AG08395 (cell line): ENCODE measurements at places on chromosomes 11 and 22.

GRCh38 chr22:42180349-42180842 is 49.8 kb upstream of the CYP2D6 start:
- no peak for DNase-seq

- DNase-seq = no peak
Measured at GRCh38 chr22:32545801-32546200, 71.2 kb downstream of the FBXO7 start.

DNA sequence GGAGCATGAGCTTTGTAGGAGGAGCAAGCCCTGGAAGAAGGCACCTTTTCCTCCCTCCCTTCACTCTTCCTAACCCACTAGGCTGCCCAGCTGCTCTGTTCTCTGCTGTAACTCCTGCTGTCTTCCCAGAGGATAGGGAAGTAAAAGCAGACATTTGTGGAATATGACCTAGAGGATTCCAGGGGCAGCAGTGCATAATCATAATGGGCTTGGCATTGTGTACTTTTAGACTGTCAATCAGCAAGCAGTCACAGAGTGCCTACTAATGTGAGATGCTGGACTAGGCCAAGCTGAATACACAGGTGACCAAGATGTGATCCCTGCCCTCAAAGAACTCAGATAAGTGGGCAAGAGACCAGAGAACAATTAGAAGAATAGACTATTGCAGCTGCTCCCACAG is 133.0 kb downstream of the NAV2 start:
- DNase-seq = no peak

- no peak for DNase-seq
Measured at GRCh38 chr11:129163714-129164164, 28.4 kb downstream of the ARHGAP32 start.

GRCh38 chr11:60932605-60933356 is 8.5 kb downstream of the TMEM132A start:
- DNase-seq = no peak

DNA sequence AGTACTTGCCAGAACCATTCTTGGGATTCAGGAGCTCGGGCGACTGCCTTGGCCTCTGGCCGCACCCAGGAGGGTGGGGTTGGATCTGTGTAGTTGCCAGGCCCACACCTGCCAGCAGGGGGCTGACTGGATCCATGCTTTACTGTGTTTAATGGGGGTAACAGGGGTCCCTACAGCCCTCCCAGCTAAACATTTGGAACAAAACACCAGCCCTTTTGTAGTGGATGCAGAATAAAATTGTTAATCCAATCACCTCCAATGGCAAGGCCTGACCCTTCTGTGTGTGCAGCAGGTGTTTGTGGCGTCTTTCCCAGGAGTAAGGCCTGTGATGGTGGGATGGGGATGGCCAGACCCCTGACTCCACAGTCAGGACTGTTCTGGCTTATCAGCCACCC is 22.5 kb downstream of the SUN2 start:
- peak; percentile 62 for DNase-seq
